OCI-M1 (cell line): ENCODE measurements at places on chromosomes 6 and 20.

DNA sequence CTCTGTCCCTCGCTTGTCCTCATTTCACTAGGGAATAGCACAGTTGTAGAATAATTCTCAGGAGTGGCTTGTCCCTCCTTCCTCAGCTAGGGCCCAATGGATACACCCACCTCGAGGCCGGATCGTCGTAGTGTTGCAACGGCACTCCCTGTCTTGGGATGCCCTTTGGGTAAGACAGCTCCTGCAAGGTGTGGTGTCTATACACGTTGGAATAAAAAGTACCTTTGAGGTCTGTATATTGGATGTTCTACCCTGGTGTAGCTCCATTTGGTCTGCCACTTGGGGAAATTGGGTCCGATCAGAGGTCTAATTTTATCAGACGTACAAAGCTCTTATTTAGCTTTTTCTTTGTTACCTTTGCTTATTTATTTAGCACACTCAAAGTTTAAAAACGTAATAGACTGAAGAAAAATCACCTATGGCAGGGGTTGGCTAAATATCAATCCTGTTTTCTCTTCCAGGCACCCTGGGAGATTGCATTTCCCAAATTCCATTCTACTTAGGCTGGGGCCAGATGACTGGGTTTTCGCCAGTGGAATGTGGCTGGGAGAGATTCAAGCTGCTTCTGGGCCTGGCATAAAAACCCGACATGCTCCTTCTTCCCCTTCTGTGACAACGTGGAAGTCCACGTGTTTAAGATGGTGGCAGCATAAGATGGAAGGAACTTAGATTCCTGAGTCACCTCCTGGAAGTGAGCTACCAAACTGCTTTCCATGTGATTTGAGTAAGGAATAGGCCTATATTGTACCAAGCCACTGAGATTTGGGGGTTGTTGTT lies 82.3 kb upstream of the CD83 start:
- DNase-seq = no peak

GRCh38 chr6:93337014-93337413 lies 82.3 kb downstream of the EPHA7 start:
- DNase-seq = no peak

- no peak for DNase-seq
Observed at GRCh38 chr20:61253640-61254511, 1.8 kb downstream of the CDH4 start.

GRCh38 chr6:14791526-14791925 lies 454.3 kb upstream of the JARID2 start:
- DNase-seq = peak; percentile 35

- DNase-seq = no peak
Observed at GRCh38 chr6:69122407-69122773, 487.3 kb downstream of the ADGRB3 start.

GRCh38 chr6:130138116-130138908 lies 84.4 kb downstream of the SAMD3 start:
- DNase-seq = no peak

DNA sequence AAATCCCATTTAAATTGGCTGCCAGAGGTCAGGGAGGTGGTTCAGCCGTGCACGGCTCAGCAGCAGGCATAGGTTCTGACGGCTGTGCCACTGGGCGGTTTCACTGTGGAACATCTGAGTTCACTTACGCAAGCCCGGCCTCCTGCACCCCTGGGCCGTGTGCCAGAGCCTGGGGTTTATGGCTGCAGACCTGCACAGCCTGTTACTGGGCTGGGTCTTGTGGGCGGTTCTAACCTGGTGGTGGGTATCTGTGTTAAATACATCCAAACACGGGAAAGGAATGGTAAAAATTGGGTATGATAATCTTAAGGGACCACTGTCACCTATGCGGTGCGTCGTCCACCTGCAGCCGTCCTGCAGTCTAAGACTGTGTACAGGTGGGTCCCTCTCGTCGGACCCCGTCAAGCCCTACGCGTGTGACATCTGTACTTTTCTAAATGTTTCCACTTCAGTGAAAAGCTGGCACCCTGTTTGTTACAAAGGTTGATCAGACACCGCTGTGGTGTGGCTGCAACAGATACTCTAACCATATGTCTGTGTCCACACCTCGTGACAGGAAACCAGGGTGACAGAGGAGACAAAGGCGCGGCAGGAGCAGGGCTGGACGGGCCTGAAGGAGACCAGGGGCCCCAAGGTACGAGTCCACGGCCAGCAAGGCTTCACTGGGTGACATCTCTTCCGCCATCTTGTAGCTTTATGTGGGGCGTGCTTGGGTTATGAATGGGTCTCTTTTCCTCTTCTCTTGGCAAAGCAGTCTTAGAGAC lies 21.5 kb downstream of the COL9A3 start:
- no peak for DNase-seq

DNA sequence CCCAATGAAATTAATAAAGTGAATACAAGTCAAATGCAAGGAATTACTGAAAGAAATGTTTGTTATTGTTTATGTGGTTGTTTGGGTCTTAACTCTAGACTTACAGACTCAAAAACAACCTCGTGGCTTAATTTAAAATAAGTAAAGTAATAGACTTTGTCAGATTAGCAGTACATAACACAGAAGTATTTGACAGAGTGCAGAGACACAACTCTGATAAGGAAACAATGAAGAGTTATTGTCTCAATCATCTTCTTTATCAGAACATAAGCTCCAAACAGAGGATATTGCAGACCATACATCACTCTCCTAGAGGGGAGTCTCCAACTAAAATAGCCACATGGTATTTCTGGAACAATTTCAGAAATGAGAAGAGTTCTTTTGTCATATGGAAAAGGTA lies 487.7 kb upstream of the HS3ST5 start:
- no peak for DNase-seq
